GF-D8 (cell line): ENCODE measurements at places on chromosomes 4 and X.

- no peak for DNase-seq
Observed at GRCh38 chr4:38610966-38611431, 53.0 kb upstream of the KLF3 start.

GRCh38 chr4:139018501-139018900 lies 2.9 kb downstream of the NOCT start:
- no peak for DNase-seq

GRCh38 chr4:138646383-138646782 lies 369.2 kb upstream of the NOCT start:
- no peak for DNase-seq

GRCh38 chr4:13548059-13548983 lies 4.0 kb upstream of the NKX3-2 start:
- no peak for DNase-seq

DNA sequence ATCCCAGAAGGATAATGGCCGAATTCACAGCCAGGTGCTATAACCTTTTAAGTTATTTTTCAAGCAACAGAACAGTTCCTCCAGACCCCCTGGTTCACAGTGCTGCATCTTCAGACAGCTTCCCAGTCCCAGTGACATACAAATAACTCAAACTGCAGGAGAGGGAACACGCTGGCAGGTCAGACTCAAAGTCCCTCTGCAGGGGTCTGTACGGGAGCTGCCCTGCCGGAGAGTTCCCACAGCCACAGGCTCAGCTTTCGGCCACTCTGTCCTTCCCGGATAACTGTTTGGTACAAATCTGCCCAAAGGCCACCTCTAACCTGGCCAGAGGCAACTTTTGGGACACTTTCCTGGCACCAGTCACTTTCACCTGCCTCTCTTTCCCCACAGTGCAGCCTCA lies 230.2 kb downstream of the AFAP1 start:
- DNase-seq: no peak

DNA sequence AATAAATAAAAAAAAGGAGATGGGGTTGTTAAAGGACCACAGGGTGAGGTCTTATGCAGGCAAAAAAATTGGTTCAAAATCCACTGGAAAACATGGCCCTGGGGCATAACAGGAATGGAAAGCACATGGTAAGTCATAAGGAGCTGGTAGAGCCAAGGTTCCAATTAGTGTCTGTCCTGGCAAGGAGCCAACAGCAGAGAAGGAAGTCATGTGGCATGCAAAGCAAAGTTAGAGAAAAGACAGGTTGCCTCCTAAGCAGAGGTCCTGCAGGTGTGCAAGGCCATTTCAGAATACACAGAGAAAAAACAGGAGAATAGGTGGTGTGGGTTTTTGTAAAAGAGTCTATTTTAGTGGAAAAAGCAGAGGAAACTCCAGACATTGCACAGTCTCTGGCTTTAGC lies 1881.7 kb downstream of the ARAP2 start:
- DNase-seq: no peak

DNA sequence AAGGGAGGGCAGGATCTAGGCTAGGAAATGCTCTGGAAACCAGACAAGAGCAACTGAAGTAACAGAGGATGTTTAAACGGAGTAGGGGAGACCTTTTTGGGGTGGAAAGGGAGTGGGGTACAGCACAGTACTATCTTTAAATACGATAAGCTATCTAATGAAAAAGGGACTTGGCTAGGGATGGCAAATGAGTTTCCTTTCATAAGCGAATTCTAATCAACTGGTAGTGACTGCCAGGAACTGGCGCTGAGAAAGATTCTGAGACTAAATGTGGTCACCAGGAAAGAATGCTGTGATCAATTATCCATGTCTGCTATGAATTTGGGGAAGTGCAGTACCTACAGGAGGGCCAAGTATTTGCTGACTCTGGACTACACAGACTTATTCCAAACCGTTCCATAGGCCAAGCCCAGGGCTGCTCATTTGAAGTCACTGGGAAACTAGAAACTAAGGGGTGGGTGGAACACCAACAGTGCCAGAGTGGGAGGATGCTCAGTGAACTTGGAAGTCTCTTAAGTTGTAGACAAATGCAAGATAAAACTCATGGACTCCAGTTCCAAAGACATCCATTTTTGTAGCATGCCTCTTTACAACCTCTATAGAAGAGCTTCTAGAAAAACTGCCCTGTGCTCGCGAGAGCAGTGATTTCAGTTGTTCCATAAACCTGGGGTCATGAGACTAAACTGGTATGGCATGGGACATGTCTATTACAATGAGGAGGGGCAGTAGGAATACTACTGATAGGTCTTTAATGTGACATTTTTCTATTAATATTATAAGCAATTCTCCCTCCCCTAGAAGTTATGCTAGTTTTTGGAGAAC lies 2.0 kb downstream of the TRAPPC2 start:
- no peak for DNase-seq
